ENCODE measurements at places on chromosomes 7 and 10.

DNA sequence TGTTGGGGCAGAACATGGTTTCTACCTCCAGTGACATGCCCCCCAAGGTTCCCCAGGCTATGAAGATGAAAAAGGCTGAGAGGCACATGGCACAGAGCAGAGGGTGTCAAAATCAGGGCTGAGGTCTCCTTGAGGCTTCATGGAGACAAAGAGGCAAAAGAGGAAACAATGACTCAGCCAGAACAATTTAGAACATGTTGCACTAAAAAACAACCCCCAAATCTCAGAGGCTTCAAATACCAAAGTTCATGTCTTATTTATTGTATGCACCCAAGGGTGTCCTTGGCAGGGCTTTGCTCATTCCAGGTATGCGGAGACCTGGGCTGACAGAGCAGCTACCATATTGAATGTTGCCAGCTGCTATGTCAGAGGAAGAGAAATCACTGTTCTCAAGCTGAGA lies 964.1 kb downstream of the GRID1 start:
- no peak for DNase-seq

DNA sequence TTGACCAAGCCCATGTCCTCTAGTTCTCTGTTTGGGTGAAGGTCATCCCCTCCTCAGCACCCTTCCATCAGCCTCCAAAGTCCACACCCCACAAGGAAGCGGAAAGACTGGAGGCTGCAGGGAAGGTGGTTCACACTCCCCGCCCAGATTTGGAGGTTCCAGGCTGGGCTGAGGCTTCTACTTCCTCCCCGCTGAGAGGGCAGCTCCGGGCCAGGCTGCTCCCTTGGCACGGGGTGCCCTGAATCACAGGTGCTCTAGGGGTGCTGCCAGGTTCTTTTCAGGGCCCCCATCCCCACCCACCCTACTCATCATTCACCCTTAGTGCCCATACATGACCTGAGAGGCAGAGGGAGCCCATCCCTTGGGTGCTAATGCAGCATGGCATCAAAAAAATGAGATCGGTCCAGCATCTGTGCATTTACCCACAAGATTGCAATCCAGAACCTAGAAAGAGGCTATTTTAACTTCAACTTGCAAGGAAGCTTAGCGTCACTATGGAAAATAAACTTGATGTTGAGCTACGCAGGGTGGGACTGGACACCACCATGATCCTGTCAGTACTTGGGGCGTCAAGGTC lies 47.3 kb upstream of the ZMIZ1 start:
- no peak for DNase-seq

- DNase-seq = no peak
Measured at GRCh38 chr7:22295402-22296264, 61.3 kb downstream of the RAPGEF5 start.

GRCh38 chr7:521221-522070 lies 1.8 kb upstream of the PDGFA start:
- DNase-seq = peak; percentile 36

DNA sequence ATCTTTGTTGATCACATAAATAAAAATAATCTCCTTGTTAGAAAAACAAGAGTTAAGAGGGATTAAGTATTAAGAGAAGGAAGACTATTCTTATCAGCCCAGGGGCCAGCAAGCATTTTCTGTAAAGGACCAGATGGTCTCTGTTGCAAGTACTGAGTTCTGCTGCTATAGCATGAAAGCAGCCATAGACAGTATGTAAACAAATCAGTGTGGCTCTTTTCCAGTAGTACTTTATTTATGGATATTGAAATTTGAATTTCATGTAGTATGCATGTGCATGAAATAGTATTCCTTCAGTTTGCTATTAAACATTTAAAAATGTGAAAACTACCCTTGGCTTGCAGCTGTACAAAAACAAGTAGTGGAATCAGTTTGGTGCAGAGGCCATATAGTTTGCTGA lies 81.7 kb downstream of the STK31 start:
- no peak for DNase-seq

DNA sequence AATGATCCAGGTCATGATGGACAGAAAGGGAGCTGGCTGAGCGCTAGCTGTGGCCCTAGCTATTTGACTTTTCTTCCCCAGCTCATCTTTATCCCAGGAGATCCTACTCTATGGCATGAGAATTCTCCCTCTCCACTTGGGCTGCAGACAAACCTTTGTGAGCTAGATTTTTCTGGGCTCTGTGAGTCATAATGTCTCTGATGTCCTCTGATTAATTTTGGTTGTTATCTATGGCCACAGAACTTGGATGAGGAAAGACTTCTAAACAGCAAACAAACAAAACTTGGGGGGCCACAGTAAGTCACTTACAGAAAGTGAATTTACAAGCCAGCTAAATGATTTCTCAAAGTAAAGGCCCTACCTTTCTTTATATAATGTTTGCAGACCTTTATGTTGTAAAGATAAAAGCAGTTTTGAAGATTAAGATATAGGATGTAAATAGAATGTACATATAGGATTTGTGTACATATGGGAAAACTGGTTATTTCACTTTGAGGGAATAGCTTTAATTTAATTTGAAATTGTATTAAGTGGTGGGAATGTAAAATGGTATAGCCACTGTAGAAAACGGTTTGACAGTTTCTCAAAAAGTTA lies 10.4 kb downstream of the ABLIM1 start:
- DNase-seq = no peak

GRCh38 chr7:83629117-83629880 lies 19.6 kb downstream of the SEMA3E start:
- DNase-seq = no peak

- no peak for DNase-seq
Measured at GRCh38 chr10:99731306-99732032, 458 bp downstream of the COX15 start.

- no peak for DNase-seq
Measured at GRCh38 chr7:128055637-128056036, 24.4 kb upstream of the LRRC4 start.

DNA sequence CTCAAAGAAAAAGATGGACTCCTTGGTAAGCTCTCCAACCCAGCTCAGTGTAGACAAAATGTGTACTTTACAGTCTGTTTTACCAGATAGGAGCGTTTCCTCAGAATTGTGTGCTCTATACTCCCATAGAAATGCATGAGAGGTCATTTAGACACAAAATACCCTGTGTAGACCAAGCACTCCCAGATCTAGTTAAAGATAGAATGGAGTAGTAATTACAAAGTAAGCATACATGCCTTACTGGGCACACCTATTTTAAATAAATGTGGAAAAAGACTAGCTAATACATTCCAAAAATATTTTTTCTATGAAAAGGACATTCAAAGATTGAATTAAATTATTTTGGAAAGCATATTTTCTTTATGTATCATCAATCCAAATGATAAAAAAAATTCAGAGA lies 271.9 kb upstream of the DGKB start:
- DNase-seq = no peak

GRCh38 chr7:55538538-55538937 lies 33.8 kb downstream of the VOPP1 start:
- no peak for DNase-seq

DNA sequence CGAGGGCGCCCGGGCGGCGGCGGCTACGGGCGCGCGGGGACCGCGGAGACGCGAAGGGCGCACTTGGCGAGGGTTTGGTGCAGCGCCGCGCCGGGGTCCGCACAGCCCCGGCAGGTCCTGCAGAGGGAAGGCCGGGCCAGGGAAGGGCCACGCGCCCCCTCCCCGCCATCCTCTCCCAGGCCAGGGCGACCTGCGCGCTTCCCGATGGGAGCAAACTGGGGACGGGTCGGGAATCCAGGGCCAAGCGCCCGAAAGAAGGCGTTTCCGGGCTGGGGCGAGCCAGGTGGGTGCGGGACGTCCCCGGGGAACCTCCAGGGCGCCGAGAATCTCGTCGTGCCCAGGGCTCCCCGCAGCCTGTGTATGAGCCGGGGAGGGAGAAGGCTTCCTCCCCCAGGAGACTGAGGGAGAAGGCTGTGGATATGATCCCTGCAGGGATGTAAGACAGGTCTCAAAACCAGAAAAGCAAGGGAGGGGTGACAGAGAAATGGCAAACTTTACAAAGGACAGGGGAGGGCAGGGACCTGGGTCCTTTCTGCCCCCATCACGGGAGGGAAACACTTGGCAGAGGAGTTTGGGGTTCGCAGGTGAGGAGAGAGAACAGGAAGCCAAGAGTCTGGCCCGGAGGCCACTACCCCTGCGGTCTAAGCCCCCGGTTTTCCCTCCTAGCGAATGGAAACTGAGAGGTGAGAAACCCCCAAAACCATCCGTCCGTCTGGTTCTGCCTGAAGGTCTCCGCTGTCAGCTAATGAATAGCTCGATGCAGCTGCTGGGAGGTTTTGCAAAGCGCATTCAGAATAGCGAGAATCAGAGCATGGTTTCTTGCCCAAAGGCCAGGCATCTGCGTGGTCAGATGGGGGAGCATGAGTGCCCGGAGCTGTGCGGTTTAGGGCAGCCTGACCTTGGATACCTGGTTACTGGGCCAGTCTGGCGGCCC lies 674 bp downstream of the AMZ1 start:
- DNase-seq = no peak

GRCh38 chr10:34731885-34732701 lies 83.0 kb downstream of the PARD3 start:
- DNase-seq = no peak

DNA sequence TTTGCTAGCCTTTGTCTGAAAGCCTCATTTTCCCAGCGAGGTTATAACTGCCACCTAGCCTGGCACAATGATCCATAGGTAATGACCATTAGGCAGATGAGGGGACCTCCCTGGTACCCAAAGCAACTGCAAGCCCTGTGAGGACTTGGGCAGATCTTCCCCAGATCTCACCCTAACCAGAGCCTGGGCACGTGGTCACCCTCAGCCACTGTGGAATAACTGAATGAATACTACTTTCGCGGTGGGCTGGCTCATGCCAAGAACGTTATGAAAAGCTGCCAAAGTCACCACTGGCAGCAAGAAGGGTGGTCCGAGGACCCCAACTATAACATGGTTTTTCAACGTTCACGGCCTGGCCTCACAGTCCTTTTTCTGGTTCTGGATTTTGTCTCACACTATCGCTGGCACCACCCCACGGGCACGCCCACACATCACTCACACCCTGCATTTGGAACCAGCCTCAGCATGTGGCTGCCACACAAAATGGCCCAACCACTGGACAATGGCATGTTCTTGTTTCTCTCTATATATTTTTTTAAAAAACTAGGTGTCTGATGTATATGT lies 3.4 kb downstream of the PRKAG2 start:
- no peak for DNase-seq

DNA sequence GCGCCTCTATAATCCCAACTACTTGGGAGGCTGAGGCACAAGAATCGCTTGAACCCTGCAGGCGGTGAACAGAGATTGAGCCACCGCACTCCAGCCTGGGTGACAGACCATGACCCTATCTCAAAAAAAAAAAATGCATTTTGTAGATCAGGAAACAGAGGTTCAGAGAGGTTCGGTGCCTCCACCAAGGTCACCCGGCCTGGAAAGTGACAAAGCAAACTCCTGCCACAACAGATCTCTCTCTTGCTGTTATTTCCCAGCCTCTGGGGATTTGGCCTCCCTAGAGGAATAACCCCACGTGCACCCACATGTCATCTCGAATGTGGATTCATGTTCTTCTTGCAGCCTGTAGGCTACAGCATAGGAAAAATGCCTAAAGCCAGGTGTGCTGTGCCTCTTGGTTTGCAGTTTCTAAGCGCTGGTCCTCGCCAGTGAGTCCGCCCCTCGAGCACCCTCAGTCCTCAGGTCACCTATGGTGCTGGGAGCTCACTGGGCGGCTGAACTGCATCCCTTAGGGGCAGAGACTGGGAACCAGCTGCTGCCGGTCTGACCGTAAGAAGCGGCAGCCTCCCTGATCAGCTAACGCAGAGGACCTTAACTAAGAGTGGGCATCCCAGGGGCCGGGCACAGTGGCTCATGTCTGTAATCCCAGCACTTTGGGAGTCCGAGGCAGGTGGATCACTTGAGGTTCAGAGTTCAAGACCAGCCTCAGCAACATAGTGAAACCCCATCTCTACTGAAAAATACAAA lies 51.7 kb upstream of the SH2B2 start:
- DNase-seq = no peak

DNA sequence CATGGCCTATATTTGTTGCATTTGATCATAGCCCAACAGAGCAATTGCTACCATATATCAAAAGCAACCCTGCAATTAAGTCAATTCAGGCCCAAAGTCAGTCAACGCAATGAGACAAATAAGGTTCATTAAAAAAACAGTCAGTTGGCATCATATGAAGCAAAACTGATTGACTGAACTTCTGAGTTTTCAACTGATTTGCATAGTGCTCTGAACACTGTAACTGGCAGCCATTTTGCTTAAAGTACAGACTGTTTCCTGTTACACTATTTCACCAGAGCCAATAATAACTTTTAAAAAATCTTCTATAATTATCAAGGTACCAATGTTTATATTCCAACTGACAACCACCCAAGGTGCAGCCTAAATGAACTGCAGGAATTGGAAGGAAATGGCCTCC lies 68.4 kb upstream of the RAPGEF5 start:
- no peak for DNase-seq

DNA sequence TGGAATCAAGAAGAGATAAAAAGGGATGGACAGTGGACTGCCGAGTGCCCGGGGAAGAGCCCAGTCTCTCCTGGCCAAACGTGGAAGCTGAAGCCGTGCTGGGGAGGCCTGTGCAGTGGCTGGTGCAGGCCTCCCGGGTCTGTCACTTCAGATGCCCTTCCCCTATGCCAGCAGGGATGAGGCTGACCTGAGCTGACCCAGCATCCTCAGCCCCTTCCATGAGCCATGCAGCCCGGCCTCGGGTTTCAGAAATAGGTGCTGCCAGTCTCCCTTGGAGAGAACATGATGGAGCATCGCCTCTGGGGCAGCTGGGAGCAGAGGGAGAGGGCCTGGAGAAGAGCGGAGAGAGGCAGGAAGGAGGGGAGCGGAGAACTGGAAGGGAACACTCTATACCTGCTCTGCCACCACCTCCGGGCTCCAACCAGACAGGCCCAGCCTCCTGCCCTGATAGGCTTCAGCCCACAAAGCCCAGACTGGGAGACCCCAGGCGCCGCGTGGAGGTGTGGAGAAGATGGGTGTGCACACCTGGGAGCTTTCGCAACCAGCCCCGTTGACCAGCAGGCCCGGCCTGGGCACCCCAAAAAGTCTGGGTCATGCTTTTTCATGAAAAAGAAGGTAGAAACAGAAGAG lies 68.6 kb upstream of the PPP2R2D start:
- DNase-seq = no peak

- no peak for DNase-seq
Measured at GRCh38 chr10:96260014-96260413, 11.4 kb downstream of the BLNK start.

- DNase-seq = no peak
Measured at GRCh38 chr7:92758796-92759431, 77.5 kb downstream of the CDK6 start.

DNA sequence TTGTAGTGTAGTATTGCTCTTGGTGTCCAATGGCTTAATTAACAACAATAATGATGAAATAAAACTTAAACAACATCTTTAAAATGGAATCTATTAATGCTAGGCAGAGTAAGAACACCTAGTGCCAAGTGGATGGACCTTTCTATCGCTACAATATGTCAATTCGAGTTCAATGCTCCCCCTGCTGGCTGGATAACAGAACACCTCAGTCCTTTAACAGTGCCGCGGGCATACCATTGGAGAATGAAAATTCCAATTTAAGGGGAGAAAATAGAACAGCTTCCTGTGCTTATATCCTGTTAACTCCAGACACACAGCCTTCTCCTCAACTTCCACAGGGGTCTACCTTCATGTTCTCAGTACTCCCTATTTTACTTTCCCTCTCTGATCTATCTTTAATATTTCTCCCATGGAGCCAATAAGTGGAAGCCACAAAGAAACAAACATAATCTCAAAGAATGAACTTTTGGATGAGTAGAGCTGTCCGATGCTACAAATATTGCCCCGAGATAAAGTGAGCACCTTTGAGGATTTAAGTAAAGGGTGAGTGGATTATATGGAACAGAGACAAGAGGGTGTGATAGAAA lies 41.4 kb downstream of the COL1A2 start:
- peak; percentile 74 for DNase-seq

All from endothelial cell (in vitro differentiated cells).